CD8-positive, alpha-beta memory T cell (primary cell): ENCODE measurements at places on chromosomes 5 and 9.

GRCh38 chr5:5421149-5421960 is 1.1 kb upstream of the ICE1 start:
- DNase-seq: no peak

DNA sequence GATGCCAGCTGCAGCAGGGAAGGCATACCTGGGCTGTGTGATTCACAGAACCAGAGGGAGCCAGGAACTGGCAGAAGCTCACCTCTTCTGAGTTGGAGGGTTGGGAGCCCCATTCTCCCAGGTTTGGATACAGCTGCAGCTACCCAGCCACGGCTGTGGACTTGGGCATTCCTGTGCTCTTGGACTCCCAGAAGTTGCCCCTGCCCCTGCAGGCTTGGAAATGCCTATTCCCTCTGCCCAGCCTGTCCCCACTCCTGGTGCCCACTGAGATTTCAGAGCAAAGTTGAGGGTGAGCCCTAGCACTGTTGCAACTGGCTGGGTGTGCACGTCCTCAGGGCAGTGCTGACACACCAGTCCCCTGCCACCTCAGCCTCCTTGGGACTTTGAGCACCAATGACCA is 489.7 kb downstream of the SLCO4C1 start:
- no peak for DNase-seq

DNA sequence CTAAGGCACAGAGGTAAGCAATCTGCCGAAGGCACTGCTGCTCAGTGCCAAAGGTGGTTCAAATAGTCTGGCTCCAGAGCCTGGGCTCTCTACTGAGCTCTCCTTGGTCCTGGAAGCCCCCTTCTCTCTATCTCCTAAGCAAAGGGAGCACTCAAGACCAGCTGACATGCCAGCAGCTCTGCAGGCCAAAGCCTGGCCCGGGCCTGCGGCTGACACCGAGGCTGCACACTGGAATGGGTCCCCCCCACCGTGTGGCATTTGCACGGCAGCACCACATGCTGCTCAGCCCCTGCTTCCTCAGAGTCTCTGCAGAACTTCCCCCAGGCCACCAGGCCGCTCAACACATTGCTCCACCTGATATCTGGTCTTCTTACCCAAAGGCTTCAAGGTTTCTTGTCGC is 57.8 kb upstream of the GOLPH3 start:
- no peak for DNase-seq

DNA sequence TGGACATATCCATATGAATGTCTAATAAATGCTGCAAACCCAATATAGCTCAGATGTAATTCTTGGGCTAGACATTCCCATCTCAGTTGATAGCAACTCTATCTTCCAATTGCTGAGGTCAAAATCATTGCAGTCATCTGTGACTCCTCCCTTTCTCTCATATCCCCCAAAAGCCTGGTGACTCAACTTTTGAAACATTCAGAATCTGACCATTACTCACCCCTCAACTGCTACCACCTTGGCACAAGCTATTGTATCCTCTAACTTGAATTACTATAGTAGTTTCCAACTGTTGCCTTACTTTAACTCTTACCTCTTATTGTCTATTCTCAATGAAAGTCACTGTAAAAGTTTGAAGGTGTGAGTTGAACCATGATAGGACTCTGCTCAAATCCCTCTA is 600.1 kb upstream of the RGMB start:
- DNase-seq: no peak

- no peak for DNase-seq
Observed at GRCh38 chr5:158049459-158049858, 190.5 kb upstream of the CLINT1 start.

DNA sequence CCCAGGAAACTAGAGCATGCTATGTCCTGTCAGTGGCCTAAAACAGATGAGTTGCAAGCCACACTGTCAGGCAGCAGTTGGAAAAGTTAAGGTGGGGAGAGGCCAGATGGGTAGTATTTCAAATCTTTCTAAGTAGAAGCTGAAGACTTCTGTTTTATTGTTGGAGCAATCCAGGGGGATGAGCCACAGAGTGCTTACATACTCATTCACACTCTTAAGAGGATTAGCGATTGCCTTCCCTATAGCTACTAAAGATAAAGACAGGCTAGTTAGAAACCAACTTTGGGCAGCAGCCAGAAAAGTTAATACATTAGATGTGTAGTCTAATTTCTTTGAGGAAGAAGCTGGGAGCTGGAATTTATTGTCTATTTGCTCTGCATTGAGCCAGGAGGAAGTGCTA is 61.7 kb upstream of the ELAVL2 start:
- no peak for DNase-seq

DNA sequence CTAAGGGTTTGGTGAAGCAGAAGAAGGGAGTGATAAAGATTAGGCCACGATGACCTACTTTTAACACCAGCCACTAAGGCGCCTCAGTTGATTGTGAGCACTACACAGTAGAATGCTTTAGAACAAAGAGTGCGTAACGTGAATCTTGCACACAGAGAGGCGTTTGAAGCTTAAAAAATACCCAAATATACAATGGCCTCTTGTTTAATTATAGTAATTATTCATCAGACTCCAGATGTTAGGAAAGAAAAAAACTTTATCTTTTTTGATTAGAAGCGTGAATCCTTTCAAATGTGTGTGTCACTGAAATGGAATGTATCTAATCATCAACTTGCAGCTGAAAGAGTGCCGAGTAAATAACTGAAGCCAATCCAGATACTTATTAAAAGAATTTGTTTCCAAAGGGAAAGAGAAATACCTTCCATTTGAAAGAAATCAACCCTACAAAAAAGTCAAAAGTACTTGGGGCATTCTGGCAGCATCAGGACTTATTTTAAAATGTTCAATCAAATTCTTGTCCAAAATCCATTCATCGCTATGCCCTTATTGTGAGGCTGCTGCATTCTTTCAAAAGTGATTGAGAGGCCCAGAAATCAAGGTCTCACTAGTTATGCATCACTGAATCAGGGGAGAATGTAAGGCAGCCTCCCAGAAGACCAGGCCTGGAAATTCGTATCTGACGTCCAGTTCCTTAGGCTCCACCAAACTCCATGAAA is 337.5 kb downstream of the ZNF608 start:
- no peak for DNase-seq

GRCh38 chr5:133253671-133254070 is 201.9 kb downstream of the HSPA4 start:
- DNase-seq: no peak

DNA sequence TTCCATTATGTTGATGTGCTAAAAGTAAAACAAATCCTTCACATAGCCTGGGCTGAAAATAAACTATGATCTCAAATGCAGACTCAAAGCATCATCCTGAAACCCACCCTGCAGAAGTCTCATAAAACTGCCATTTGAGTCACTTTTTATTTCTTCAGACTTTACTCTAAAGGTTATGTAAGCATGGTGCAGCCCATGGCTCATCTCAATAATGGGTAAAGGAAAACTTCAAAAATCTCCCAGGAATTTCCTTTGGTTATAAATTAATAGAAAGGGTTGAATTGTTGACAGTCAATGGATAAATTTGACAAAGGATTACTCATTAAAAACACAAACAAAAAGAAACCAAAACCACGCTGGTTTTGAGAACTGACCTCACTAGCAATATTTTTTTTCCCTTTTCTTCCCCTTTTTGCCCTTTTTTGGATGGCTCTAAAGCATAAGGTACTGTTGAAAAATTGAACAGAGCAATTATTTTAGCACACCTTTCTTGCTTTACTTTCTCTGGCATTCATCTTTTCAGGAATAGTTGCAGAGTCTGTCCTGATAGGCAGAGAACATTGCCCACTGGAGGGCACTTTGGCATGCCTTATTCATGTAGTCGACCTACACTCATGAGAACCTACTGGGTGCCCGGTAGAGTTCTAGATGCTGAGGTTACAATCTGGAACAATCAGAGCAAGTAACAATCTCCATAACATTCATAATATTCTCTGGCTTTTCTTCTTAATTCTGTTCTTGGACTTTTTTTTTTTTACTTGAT is 191.4 kb downstream of the TMEM167A start:
- DNase-seq: no peak

DNA sequence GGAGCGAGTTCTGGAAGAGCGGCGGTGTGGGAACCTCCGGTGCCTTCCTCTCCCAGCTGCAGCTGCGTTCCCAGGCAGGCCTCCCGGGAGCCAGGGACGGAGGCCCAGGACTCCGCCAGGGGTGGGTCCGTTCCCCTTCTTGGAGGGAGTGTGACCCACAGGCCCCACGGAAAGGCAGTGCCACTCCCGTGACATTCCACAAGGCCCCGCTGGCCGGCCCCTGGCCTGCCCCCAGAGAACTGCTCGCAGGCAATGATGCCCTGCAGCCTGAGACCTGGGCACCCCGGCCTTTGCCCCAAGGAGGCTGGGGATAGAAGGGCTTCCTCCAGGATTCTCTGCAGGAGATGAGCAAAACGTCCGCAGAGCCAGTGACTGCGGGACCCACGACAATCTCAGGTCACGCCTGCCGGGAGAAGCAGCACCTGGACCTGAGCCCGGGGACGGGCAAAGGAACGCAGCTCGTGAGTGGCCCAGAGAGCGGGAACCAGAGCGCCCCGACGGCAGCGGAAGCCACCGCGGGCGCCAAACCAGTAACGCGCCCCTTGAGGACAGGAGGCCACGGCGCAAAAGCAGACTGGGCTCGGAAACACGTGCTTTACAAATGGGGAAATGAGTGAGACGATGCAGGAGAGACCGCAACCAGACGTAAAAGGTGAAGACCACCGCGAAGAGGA is 9.3 kb downstream of the OBP2B start:
- DNase-seq: no peak

GRCh38 chr9:81789721-81790120 is 100.4 kb upstream of the TLE1 start:
- no peak for DNase-seq

GRCh38 chr5:20041326-20042274 is 53.6 kb upstream of the CDH18 start:
- no peak for DNase-seq

DNA sequence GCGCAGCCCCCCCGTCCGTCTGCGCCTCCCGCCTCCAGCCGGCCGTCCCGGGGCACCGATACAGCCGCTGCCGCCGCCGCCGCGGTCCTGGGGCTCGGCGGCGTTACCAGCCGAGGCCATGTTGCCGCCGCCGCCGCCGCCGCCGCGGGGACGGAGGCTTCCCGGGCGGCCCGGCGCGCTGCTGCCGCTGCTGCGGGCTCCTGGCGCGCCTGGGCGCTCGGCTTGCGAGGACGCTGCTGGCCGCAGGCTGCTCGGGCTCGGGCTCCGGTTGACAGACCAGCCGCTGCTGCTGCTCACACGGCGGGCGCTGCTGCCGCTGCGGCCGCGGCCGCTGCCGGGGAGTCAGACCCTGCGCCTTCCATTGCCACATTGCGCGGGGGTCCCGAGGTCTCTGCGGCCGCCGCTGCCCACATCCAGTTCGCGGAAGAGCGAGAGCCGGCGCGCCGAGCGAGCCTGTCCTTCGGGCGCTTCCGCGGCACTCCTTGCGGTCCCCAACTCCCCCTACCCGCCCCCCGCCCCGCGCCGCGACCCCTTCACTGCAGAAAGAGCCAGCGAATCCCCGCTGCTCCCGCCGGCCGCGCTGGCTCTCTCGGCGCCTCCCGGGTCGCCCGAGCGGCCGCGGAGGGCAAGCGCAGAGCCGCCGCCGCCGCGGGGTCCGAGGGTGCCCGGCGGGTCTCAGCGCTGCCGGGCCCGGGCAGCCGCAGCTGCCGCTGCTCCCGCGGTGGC is 8.4 kb downstream of the PTCH1 start:
- DNase-seq: no peak

- no peak for DNase-seq
Observed at GRCh38 chr9:89923961-89924504, 319.2 kb downstream of the GADD45G start.

DNA sequence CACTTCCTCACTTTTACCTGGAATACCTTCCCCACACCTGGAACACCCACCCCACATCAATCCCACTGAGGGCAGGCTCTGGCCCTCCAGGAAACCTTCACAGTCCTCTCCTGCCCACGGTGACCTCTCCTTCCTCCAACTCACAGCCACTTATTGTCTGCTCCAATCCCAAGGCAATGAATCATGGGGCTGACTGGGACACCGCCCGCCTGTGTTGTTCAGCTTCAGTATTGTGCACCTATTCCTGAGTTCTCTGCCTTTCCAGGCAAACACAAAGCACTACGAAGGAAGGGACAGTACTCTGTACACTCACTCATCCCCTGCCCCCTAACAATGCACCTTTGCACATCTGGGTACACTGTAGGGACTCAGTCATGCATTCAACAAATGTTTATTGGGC is 7.3 kb downstream of the PCDH1 start:
- no peak for DNase-seq

DNA sequence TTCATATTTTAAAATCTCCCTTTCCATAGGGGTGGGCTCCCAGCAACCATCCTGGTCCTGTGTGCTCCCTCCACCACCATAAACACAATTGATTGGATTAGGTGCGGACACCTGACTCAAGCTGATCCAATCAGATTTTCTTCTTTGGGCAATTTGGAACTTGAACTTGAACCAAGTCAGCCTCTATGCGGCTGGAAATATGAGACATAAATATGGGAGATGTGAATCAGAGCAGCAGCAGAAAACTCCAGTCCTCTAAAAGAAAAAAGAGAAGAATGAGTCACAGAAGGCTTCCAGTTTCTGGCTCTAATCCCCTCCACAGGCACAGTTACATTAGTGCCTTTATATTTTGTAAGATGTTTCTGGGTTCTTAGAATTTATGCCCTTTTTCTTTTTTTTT is 306.6 kb downstream of the MLLT3 start:
- DNase-seq: no peak

DNA sequence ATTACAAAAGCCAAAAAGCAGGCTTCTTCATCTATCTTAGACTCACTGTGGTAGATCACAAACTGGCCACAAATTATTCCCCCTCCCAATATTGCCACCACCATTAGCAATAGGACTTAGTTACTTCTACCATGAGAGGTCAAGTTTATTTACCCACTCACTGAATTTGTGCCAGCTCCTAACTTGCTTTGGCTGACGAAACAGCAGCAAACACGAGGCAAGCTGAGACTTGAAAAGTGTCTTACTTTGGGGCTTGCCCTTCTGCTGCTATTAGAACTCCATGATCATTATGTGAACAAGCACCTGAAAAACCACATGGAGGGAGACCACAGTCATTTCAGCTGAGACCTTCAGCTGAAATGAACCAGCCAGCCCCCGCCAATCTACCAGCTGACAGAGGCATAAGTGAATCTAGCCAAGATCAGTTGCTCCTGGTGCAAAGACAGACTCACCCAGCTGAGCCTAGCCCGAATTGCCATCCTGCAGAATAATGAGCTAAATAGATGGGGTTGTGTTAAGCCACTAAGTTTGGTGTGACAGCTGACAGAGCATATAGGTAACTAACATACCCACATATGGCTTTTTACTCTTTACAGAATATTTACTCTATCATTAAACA is 5.7 kb downstream of the WDR41 start:
- DNase-seq: no peak

DNA sequence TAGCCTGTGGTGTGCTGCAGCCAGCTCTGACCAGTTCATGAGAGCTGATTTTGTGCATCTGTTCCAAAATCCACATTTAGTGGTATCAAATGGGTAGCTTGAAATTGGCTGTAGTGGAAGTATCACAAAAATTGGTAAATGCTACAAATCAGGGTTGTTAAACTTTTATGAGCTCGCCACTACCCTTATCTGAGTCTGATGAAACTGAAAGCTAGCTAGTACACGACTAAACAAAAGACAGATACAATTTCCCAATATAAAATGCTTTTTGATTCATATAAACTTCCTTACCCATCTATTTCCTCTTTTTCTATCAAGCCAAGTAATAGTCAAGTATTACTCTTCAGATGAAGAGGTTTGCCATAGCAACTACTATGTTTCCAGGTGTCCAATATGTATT is 392.0 kb downstream of the TMEM161B start:
- no peak for DNase-seq
